ENCODE measurements at places on chromosomes 5 and 9.

GRCh38 chr5:97124335-97124734 lies 18.1 kb downstream of the LIX1 start:
- no peak for DNase-seq

DNA sequence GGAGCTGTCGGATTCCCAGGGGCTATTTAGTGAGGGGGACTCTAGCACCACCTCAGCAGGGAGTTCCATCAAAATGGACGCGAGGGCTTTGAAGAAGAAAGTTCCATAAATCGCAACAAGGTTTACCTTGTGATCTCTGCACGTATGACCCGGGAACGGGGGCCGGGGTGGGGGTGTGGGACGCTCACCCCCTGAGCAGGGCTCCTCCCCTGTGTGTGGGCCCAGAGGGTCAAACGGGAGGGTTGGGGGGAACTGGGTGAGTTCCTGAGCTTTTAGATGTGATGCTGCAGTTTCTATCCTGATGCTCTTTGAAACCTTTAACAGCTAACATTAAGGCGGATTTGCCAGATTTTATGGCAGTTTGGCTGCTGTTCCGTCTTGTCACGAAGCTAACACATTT lies 18.9 kb upstream of the LRRC14B start:
- no peak for DNase-seq

GRCh38 chr5:140146523-140146842 lies 20.7 kb downstream of the IGIP start:
- no peak for DNase-seq

DNA sequence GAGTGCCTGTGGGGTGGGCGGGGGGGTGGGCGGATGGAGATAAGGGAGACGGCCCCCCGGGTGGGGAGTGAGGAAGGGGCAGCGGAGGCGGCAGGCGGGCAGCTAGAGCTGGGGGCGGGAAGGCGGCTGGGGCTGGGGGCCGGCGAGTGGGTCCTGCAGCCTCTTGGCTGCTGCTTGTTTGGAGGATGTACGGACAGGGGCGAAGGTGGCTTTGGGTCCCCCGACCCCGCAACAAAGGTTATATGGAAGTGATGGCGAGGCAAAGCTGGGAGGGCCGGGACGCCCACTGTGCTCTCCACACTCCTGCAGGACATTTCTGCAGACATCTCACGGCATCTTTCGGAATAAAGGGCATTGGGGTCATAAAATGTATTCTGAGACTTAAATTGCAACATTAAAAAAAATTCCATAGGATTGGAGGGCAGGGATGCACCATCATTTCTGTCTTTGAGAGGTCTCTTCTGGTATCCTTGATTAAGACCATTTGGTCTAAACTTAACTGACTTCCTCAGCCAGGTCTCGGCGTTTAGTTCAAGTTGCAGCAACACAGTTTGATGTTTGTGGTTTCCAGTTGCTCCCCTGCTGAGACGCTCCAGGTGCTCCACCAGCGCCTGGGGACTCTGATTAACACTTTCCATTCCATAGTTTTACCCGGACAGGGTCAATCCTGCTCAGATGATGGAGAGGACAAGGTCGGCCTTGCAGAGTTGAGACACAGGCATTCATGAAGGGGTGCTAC lies 101.6 kb upstream of the SSBP2 start:
- DNase-seq, result no peak

- no peak for DNase-seq
These were observed 772.7 kb downstream of the SEMA5A start for GRCh38 chr5:8773046-8773615.

- DNase-seq, result no peak
These were observed 82.8 kb upstream of the RORB start for GRCh38 chr9:74414325-74414724.

DNA sequence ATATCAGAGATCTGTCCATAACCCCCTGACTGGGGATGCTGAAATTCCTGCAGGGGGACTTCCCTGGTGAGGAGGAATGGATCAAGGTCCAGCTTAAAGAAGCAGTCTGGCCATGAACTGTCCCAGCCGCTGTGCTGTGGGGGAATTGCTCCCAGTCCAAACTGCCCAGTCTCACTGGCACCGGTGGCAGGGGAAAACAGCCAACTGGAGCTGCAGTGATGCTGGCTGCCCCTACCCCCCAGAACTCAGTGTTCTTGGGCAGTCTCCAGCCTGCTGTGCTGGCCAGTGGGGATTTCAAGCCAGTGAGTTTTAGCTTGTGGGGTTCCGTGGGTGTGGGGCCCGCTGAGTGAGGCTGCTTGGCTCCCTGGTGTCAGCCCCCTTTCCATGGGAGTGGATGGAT lies 306.5 kb upstream of the RPS23 start:
- DNase-seq, result no peak

GRCh38 chr9:23769307-23769935 lies 56.6 kb downstream of the ELAVL2 start:
- DNase-seq, result no peak

DNA sequence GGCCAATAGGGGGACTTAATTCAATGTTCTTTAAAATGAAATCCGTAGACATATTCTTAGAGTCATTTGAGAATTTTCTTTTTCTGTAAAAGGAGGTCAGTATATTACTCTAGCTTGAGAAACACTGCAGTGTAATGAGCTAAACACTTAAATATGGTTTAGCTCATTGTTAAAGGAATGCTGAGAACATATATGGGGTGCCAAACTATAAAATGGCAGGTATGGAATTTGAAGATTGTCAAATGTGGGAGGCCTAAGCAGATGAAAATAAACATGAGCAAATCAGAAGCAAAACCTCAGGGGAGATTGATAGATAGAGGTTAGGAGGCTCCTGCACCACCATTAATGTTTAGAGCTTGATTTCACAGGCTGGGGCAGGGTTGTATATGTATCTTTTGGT lies 57.9 kb downstream of the STX17 start:
- no peak for DNase-seq

GRCh38 chr5:16406630-16407029 lies 59.0 kb downstream of the ZNF622 start:
- DNase-seq, result no peak

- DNase-seq, result no peak
These were observed 336.4 kb downstream of the ARL15 start for GRCh38 chr5:53974021-53974420.

DNA sequence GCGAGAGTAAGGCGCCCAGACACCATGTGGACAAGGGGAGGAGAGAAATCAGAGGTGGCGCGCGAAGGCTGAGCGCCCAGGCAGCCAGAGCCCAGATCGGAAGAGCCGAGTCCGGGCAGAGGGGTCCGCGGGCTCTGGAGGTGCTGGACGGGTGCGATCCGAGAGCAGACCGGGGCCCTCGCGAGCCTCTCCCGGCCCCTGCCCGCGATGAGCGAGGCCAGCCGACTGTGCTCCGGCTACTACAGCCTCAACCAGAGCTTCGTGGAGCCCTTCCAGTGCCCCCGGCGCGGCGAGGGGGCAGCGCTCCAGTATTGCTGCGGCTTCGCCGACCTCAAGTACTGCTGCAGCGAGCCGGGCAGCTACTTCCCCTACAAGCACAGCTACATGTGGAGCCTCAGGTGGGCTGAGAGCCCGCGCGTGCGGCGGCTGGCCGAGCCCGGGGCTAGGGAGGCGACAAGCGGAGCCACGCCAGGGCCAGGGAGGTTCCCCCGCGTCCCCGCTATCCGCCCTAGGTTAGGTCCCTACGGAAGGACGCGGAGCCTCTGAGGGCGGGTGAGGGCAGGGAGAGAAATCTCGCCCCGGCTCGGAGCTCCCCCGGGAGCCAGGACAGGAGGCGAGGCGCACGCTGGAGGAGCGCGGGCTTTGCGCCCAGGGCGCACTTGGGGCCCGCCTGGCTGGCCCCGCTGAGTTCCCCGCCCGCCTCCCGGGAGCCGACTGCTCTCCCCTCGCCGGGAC lies at the start of gene SHISAL2B:
SHISAL2B (plus strand) TSS at position 87 of the 735 bp plus-strand sequence; CDS start at position 208, 121 bp downstream.
- no peak for DNase-seq

DNA sequence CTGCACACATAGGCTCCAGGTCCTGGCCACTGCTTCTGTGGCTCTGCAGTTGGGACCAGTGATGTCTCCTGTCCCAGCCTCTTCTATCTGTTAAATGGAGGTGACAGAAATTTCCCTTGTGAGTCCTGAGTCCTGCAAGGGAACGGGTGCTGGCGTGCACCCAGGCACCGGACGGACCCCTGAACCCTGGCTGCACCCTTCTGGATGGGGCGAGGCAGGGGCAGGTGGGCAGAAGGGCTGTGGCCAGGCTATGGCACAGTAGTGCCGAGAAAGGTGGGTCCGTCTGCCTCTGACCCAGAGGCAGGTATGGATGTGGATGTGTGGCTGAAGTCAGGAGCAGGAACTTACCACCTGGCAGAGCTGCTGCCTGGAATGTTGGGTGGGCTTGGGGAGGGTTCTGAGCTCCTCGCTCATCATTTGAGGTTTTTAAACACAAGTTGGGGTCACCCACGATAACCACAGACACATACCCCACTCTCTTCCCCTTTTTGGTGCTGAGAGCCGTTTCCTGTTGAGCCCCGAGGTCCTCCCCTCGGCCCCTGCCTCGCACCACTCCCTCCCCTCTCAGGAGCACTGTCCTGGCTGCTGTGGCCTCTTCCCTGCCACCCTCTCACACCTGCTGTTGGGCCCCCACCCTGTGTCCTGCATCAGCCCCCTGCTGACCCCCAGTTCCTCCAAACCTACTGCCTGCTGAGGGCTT lies 82.0 kb downstream of the COL5A1 start:
- DNase-seq, result no peak

GRCh38 chr5:129960831-129961230 lies 56.6 kb downstream of the CHSY3 start:
- no peak for DNase-seq

GRCh38 chr5:6399980-6400910 lies 21.9 kb upstream of the MED10 start:
- DNase-seq, result no peak

GRCh38 chr5:113896789-113897188 lies 383.3 kb downstream of the YTHDC2 start:
- no peak for DNase-seq

- no peak for DNase-seq
These were observed 137.8 kb upstream of the RETREG1 start for GRCh38 chr5:16754601-16755000.

- no peak for DNase-seq
These were observed 102.1 kb upstream of the RANBP3L start for GRCh38 chr5:36403632-36404311.

GRCh38 chr5:81233080-81233634 lies at the start of gene CKMT2:
CKMT2 (plus strand) TSS chr5:81233322; CDS start chr5:81251133, 17,811 bp downstream.
- DNase-seq, result no peak

DNA sequence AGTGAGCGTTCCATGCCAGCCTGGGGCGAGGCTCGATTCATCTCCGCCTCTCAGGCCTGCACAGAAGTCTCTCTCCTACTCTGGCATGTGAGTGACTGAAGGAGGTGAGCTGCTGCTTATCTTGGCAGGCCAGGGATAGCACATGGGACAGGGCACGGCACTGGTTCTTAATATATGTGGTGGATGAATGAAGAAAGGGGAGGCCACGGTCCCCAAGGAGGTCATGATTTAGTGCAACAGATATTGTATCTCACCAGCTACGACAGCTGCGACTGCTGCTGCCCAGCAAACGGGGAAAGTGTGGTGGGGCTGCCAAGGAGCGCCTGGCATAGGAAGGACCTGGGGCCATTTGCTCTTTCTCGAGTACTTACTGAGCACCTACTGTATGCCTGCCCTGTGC lies 19.3 kb upstream of the MAPK9 start:
- no peak for DNase-seq

- no peak for DNase-seq
These were observed 235.8 kb upstream of the VLDLR start for GRCh38 chr9:2385746-2386145.

DNA sequence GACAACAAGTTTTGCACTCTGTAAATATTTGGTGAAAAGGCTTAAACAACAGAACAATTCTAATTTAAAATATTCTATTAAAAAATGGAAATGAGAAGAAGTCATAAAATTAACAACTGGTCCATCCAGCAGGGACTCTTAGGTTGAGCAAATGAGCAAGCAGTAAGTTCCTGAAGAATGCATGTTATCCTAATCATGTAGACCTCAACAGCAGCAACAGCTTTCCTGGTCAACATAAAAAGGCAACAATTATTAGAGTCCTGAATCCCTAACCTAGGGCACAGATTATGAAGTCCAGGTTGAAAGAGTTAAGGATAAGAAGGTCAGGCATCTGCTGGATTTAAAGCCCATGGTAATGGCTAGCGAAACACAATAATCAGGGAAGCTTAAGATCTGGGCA lies 120.9 kb downstream of the SSBP2 start:
- DNase-seq, result no peak

DNA sequence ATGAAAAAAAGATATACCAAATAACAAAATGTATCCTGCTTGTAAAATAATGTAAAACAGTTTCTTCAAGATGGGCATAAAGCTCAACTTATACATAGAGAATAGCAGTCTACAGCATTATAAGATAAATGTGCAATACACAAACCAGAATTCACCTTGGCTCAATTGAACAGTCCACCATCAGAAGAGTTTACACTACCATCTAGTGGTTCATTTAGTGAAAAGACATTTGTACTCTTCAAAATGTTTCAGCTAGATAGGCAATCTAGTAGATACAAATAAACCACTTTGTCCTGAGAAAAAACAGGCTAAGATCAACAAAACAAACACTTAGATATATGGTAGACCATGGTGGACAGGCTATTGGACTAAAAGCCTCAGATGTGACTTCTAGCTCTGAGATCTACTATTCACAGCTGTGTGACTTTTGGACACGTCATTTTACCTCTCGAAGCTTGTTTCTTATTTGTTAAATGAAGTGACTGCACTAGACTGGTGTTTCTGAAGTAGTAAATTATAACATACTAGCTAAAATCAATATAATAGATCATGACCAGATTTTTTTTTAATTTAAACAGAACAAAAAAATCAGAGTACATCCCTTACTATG lies 22.1 kb upstream of the TPD52L3 start:
- DNase-seq, result no peak

GRCh38 chr5:10555277-10555684 lies 8.6 kb upstream of the ANKRD33B start:
- no peak for DNase-seq

DNA sequence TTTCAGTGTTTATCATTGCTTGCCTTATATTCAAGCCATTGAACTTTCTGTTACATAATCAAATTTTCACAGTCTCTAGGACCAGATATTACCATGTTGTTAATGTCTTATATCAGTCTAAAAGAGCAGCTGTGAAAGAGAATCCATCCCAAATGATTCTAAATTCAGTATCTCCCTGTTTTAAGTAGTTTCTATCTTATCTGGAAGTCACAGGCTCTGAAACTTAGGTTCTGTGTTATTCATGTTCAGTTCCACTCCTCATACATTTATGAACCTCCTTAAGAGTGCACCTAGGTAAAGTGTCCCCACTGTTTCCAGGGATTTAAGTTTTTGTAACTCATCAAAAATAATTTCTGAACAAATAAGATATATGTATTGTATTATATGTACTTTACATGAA lies 9.7 kb downstream of the LYRM7 start:
- DNase-seq, result no peak

GRCh38 chr5:77298146-77298545 lies 87.7 kb downstream of the PDE8B start:
- no peak for DNase-seq

GRCh38 chr5:172219296-172219695 lies 25.3 kb downstream of the EFCAB9 start:
- DNase-seq, result no peak

GRCh38 chr5:26645659-26646058 lies 392.7 kb downstream of the CDH9 start:
- no peak for DNase-seq

All from activated T-helper 1 cell treated with anti-CD3 and anti-CD28 coated beads, Interleukin-2, amount 50 U/mL, for 16 hours (primary cell).